Suprapubic skin (tissue), 4 donors: ENCODE measurements at places on chromosomes 13 and 19.
A peak's percentile ranks its signal among the peaks of the same experiment; 100 is the strongest.

DNA sequence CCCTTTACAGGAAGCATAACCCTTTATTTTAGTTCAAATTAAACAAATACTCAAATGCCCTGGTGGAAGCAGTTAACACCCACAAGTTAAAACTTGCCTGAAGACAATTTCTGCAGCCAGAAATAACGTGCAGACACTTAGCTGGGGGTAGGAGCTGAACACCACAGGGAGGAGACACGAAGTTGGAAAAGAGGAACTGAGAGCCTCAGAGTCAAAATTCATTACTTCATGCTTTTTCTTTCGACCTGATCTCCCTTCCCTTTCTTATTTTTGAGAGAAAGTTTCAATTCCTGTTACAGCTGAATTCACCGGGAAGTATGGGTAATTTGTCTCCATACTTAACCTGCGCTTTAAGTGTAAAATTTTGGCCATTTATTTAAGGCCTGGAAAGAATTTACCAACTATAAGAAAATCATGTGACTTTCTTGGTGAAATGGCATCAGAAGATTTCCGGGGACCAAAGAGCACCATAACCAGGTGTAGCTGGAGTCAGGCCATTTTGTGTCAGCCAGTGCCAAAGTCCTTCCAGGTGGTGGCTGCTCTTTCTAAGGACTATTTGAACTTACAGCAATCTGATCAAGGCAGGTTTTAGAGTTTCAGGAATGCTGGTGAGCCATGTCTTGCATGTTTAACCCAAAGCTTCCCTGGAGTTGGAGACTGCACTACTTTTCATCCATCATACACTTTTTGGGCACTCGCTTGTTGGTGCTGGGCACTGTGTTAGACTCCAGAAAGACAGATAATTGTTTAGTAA lies 46.5 kb upstream of the RCBTB2 start:
- DNase-seq = no peak

DNA sequence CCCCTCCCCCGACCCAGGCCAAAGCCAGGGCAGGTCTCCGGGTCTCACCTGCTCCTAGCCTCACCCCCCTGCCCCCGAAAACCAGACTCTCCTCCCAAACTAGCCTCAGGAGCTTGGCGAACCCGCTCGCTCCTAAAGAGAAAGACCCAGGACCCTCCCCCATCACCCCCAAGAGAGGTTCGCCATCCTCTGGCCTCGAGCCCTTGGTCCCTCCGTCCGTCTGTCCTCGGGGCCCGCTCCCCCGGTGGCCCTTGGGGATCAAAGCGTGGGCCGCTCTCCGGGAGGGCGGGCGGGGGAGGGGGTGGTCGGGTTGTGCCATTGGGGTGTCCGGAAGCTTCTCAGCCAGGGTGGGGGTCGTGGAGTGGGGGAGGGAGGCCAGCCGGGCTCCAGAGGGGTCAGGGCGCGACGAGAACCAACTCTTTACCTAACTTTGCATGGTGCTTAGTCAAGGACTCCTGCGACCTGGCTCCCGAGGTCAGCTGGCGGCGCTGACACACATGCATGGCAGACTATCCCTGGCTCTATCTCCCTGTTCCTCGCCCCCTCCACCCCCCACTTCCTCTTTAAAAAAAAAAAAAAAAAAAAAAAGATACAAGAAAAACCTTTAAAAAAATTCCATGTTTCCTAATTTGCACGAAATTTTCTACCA lies 15.6 kb downstream of the SMIM24 start:
- no peak for DNase-seq

GRCh38 chr13:53100394-53101063 lies 71.9 kb downstream of the OLFM4 start:
- DNase-seq = no peak

DNA sequence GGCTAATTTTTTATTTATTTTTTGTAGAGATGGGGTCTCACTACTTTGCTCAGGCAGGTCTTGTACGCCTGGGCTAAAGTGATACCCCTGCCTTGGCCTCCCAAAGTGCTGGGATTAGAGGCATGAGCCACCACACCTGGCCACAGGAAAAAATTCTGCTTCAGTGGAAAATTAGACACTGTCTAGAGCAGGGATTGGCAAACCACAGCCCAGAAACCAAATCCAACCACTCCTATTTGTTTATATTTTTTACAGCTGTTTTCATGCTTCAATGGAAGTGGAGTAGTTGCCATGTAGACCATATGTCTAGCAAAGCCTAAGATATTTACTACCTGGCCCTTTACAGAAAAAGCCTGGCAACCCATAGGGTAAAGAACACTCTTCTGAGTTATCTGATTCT lies 123.7 kb upstream of the MRI1 start:
- no peak for DNase-seq

GRCh38 chr19:34457446-34457845 lies 24.1 kb upstream of the WTIP start:
- DNase-seq = no peak

GRCh38 chr13:50197705-50198104 lies 182.5 kb downstream of the KCNRG start:
- no peak for DNase-seq

DNA sequence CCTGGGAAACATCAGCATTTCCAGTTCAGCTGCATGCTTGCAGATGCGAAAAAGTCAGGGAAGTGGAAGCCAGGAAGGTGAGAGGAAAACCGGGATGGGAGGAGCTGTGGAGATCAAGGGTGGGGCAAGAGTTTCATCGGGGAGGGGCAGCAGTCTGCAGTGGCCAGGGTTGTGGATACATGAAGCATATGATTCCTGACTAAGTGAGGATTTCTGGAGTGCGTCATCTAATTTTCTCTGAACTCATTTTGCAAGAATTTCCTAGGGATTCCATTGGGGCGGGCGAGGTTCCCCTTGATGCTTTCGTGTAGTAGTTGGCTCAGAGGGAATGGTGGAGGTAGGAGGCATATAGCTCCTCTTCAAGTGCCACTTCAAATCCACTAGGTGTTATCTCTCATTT lies 344.1 kb upstream of the TMTC4 start:
- no peak for DNase-seq

DNA sequence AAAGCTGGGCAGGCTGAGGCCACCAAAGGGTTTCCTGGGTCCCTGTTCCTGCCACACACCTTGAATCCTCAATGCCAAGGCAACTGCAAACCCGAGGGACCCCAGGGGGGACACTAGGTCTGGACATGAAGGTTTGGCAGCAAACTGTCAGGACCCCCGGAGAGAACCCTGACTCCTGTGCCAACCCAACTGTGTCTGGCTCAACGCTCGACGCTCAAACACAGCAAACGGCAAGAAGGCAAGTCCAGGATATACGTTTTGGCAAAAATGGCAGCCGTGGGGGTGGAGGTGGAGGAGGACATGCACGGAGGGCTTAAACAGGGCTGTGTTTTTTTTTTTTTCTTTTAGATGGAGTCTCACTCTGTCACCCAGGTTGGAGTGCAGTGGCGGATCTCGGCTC lies 73.0 kb downstream of the GADD45B start:
- no peak for DNase-seq

DNA sequence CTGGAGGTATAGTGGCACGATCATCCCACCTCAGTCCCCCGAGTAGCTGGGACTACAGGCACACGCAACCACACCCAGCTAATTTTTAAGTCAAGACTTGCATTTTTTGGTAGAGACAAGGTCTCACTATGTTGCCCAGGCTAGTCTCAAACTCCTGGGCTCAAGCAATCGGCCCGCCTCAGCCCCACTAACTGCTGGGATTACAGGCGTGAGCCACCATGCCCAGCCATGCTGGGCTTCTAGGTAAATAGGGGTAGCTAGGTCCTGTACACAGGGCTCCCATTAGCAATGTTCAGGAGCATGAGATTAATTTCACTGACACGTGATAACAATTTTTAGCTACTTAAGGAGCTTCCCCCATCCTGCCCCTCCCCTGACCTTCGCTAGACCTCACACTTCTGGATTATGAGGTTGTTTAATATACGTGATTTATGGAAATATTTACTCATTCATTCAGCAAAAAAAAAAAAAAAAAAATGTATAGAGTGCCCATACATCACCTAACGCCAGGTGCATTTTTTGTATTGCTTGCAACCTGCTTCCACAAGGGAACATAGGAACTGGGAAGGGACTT lies 19.2 kb downstream of the TMEM272 start:
- DNase-seq = no peak

GRCh38 chr13:50466456-50466855 lies 377.0 kb downstream of the DLEU7 start:
- DNase-seq = no peak

DNA sequence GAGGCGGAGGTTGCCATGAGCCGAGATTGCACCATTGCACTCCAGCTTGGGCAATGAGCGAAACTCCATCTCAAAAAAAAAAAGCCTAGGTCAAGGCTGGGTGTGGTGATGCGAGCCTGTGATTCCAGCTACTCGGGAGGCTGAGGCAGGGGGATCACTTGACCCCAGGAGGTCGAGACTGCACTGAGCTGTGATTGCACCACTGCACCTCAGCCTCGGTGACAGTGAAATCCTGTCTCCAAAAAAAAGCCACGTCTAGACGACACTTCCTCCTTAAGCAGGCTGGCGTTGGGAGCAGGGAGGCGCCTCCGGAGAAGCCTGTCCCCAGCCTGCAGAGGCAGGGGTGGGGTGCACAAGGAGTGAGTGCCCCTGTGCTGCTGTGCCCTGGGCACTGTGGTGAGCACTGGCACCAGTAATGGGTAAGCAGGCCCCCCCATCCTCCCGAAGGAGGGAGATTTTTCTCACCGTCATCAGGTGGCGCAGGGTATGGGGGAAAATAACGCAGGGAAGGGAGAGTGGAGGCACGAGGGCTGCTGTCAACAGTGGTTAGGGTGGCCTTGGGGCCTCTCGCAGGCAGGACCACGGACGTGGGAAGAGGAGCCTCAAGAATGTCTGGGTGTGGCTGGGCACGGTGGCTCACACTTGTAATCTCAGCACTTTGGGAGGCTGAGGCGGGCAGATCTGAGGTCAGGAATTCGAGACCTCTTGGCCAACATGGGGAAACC lies 706 bp downstream of the P2RY11 start:
- no peak for DNase-seq

GRCh38 chr19:53157626-53158025 lies 1.2 kb downstream of the ZNF347 start:
- DNase-seq = no peak

DNA sequence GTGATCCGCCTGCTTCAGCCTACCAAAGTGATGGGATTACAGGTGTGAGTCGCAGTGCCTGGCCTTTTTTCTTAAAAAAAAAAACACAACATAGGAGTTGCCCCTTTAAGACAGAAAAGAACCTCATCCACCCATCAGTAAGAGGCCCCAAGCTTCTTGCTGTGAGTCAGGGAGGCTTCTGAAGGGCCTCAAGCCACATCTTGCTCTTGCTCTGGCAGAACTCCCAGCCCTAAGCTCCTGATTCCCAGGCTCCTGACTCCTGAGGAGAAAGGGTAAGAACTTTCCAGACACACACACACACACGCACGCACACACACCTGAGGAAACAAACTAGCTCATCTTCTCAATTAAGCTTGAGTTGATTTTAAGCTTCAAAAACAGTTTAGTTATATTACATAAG lies 6.9 kb downstream of the ETFB start:
- DNase-seq = no peak

- DNase-seq = no peak
Observed at GRCh38 chr13:45048890-45049407, 59.6 kb downstream of the GPALPP1 start.

DNA sequence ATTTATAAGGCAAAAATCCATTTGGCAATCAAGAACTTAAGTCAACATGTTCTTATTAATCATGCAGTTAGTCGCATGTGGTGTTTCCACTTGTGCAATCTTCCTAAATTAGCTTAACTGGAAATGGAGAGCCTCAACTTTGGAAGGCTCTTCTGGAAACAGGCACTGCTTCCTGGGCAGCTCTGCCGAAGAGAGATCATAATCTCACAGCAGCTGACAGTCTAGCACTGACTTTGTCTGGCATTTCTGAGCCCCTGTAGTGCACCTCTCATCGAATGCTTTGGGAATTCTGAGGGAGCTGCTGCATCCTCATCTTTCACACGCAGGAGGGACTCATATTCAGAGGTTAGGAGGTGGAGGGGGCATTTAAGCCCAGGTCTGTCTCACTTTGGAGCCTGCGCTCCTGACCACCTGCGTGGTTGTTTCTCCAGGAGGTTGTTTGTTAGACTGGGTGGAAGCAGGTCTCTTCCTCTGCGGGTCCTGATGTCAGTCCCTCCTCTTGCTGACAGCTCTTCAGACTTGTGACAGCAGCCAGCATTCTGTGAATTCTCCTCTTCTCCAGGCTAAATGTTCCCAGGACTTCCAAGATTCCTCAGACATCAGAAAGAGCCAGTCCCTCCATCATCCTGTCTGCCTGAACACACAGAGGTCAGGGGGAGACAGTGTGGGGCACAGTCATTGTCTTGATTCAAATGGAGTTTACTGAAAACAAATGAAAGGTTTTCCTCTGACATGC lies 100.4 kb upstream of the GJB6 start:
- DNase-seq = no peak

GRCh38 chr19:30670011-30670329 lies 297.8 kb downstream of the ZNF536 start:
- no peak for DNase-seq

DNA sequence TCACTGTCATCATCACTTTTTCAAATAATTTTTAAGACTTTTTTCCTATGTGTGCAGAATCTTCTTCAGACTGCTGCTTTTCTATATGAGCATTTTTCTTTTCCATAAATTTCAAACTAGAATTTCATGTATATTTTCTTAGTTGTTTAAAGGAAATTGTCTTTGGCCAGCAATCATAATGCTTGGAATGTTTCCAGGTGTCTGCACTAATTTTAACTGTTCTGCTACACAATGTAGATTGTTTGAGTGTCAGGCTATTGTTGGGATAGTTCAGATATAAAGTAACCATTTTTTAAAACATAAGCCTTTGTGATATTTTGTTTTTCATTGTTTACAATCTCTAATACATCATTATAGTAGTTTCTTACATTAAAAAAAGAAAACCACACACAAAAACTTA lies 1418.5 kb downstream of the EFNB2 start:
- no peak for DNase-seq

GRCh38 chr19:10036601-10037071 lies 23.4 kb downstream of the RDH8 start:
- DNase-seq = no peak

DNA sequence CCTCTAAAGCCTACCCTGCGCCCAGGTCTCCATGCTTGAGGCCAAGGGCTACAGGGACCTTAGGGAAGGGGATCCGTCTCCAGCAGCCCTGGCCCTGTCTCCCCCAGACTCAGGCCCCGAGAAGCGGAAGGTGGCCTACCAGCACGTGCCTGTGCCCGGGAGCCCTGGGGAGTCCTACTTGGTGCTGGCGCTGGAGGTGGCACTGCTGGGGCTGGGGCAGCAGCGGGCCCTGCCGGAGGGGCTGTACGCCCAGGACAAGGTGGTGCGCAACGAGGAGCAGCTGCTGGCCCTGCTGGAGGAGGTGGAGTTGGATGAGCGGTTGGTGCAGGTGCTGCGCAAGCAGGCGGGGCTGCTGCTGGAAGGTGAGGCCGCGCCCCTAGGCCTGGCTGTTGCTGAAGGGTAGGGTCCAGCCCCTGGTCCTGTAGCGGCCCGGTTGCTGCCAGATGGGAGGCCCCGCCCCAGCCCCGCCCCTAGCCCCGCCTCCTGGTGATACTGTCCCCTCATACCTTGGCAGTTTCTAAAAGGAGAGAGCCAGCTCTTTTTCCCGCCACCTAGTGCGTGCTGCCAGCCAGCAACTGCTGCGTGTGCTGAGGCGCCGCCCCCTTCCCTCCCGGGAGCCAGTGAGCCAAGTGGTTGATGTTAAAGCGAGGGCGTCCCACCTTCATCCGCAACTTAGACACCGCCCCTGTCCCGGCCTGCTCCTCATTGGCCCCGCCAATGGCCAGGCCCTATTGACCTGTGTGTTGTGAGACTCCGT lies 22.6 kb downstream of the ZSWIM4 start:
- DNase-seq = peak; percentile 80

- DNase-seq = no peak
Observed at GRCh38 chr19:10007371-10008183, 2.7 kb downstream of the COL5A3 start.
